ENCODE measurements at places on chromosomes 12 and 14.

DNA sequence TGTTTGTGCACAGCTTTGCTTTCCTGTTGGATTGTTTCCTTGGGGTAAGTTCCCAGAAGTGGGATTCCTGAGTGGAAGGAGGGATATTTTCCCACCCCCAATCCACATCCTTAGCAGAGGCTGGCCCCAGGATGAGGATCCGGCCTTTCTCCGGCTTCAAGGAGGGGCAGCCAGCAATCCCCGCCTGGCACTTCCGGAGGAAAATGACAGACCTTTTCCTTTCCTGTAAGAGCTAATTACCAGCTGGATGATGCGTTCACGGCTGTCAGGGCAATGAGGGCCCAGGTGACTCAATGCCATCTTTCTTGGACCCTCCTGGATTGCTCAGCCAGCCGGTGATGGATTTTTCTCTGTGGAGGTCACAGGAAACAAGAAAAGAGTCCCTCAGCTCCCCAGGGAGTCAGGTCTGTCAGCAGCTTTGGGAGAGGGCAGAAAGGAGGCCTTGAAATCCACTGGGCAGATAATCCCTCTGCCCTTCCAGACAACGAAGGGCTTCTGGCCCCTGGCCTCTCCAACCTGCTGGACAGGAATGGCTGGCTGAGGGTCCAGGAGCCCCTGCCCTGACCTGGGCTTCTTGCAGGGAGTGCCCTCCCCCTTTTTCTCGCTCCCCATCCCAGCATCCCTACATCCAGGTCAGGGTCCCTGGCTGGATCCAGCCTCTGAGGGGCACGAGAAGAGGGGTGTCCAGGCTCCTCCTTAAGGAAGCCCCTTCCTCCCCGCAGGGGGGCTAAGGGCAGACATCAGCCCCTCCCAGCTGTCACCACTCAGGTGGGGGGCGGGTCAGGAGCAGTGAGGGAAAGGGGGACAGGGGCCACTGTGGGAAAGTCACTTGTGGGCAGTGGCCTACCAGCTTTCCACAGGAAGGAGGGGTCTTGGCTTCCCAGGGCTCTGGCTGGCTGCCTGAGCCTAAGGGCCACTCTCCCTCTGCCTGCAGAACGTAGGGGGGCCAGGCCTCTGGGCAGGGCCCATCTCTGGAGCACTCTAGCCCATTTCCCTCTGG lies 16.1 kb upstream of the CCDC85C start:
- DNase-seq: no peak

GRCh38 chr12:80814453-80814852 lies 97.7 kb downstream of the MYF5 start:
- DNase-seq: no peak

DNA sequence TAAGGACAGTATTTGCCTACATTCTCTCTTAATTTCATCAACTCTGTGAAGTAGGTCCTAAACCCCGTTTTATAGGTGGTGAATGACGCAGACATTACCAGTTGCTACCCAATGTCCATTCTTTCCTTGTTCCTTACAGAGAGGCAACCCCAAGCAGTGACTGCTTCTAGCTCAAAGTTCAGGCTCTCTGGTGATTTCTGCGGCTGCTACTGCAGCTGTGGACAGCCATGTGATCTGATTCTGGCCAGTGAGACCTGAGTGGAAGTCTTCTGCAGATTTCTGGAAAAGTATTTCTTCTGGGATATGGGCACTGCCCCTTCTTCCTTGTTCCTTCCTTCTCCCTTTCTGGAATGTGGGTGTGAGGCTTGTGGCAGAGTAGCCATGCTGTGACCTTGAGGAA lies 82.9 kb downstream of the ARF6 start:
- no peak for DNase-seq

GRCh38 chr12:29072631-29073030 lies 76.4 kb upstream of the FAR2 start:
- DNase-seq: no peak

GRCh38 chr12:120095736-120096135 lies 20.8 kb downstream of the RAB35 start:
- no peak for DNase-seq

- DNase-seq: peak; percentile 42
These were observed 98.1 kb downstream of the DDHD1 start for GRCh38 chr14:53055003-53055402.

DNA sequence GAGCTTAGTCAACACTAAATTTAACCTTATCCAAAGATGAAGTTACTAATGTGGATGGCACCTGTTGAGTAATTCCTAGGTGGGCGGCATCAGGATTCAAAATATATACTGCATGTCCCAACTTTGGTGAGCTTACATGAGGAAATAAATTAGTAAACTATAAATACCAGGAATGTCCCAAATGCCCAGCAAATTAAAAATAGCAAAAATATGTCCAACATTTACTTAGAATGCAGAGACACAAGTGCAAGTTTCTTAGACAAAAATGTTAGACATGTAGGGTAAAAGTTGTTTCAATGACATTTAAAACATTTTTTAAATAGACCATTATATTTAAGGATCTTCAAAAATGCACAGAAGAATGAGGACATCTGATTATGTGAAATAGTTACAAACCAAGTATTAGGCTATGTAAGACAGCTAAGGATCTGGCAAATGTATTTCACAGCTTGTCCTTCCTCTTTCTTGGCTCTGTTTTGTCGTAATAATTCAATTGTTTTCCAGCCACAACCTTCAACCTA lies 115.9 kb downstream of the NAV3 start:
- DNase-seq: no peak

DNA sequence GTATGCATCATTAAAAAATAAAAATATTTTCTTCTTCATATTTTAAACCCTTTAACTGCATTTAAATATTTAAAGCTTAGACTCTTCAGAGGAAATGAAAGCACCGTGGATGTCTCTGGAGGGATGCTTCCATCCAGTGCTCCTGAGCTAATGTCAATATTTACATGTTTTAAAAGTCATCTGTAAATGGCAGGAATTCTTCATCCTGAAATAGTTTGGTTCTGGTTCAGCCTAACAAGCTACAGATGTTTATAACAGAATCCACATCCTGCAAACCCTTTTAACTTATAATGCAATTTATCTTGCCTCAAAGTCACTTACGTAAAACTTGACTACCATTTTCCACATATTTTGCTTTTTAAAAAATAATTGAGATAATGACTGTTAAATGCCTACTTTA lies 1207.3 kb downstream of the SLC16A7 start:
- no peak for DNase-seq

DNA sequence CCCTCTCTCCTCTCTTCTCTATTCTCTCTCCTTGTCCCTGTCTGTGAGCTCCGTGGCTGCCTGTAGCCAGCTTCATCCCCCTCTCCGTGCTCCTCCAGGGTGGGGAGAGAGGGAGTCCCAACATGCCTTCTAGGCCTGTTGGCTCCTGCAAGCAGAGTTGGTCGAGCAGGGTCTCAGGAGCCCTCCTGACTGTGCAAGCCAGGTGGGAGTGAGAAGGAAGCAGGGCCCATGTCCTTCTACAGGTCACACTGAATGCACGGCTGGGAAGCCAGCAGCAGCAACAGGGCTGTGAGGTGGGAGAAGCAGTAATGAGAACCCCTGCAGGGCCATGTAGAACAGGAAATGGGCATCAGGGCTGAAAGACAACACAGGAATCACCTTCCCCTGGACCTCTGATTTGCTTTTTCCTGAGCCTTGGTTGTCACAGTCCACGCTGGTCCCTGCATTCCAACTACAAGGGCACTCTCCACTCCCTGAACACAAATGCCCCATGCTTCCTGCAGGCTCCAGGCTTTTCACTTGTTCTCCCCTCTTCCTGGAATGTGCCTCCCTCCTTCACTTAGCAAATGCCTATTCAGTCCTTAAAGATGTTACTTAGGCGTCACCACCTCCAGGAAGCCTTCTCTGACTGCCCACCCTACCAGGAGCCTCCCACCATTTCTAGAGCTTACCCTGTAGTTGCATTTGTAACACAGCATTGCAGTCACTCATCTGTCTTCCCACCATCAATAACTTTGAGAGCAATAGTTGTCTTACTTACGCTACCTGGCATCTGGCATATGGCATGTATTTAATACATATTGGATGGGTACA lies 51.2 kb downstream of the TSPAN11 start:
- DNase-seq: no peak

DNA sequence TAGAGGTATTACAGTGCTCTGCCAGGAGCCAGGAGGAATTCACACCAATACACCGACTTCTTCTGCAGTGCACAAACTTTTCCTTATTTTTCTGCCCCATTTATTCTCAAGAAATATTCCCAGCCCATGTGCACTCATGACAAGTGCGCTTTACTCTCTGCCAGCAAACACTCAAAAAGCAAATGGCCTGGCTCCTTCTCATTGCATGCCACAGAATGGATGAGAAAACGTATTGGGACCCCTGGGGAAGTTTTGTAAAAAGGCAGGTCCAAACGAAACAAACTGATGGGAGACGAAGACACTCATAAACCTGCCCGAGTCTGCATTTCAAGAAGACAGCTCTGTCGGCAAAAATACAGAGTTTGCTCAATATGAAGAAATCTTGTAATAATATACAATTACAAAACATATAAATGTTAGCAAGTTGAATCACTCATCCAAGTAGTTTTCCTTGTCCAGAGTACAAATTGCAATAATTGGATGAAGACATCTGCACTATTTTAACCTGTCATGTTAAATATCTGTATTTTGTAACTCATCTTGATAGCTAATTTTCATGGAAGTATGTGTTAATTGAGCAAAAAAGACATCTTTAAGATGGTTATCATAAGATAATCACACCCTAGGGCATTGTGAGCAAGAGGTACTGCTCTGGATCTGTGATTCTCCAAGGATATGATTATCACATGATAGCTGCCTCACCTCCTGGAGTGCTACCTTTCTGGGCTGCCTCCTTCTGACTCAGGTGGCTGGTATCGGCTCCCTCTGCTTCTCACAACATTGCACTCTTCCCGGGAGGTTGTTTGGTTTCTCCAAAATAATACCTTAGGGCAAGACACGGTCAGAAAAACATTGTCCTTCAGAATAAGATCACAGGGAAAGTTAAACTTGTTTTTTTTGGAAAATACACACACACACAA lies 260.8 kb upstream of the G2E3 start:
- no peak for DNase-seq

GRCh38 chr14:76292561-76292960 lies 83.4 kb upstream of the ESRRB start:
- DNase-seq: no peak

DNA sequence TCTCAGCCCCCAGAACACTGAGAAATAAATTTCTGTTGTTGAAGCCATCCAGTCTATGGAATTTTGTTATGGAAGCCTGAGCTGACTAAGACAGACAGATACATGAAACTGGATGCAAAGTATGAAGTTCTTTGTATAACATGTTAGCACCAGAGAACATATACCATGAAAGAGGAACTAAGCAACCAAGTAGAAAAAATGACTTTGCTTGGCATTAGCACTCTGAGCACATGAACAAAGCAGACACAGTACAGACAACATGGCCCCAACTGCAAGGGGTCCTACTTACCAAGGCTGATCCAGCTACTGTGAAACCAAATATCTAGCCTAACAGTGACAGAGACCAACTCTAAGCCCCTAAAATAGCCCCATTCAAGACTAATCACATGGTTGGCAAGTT lies 13.8 kb downstream of the EXOC5 start:
- DNase-seq: no peak
